NCI-H146 (cell line): ENCODE measurements at places on chromosomes 6 and 20.

DNA sequence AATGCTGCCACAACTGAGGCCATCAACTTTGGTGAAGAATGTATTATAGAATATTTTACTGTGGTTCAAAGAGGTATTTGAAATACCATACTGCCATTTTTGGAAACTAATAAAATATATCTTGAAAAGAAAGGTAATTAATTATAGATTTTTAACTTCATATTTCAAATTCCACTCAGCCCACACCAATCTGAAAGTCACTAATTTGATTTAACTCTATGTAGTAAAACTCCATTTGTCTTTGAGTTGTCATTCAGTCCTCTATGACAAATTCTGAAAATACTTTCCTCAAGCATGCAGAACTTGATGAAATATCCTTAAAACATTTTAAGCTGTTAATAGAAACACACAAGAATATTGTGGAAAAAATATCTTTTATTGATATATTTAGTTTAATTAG lies 1196.7 kb upstream of the CITED2 start:
- DNase-seq: no peak

GRCh38 chr6:40350747-40351217 lies 236.4 kb downstream of the LRFN2 start:
- DNase-seq: no peak

DNA sequence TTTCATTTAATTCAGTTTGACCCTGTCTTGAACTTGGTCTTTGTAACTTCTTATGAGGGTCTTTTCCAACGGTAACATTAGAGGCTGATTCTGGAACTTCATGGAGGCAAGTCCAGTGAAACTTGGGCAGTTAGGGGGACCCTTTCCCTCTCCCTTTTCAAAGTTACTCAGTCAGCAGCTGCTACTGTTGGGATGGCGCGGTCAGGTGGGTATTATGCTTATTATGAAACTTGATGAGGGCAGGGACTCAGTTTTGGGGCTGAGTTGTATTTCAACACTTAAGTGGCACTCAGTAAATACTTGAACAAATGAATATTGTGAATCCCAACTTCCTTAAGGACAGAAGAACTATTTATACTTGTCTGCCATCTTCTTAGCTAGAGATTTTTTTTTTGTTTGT lies 20.8 kb downstream of the TOP1 start:
- DNase-seq: no peak

GRCh38 chr6:28648035-28648877 lies 122.6 kb downstream of the GPX5 start:
- peak; percentile 64 for DNase-seq

GRCh38 chr20:44066645-44067606 lies 120.1 kb downstream of the JPH2 start:
- DNase-seq: no peak

DNA sequence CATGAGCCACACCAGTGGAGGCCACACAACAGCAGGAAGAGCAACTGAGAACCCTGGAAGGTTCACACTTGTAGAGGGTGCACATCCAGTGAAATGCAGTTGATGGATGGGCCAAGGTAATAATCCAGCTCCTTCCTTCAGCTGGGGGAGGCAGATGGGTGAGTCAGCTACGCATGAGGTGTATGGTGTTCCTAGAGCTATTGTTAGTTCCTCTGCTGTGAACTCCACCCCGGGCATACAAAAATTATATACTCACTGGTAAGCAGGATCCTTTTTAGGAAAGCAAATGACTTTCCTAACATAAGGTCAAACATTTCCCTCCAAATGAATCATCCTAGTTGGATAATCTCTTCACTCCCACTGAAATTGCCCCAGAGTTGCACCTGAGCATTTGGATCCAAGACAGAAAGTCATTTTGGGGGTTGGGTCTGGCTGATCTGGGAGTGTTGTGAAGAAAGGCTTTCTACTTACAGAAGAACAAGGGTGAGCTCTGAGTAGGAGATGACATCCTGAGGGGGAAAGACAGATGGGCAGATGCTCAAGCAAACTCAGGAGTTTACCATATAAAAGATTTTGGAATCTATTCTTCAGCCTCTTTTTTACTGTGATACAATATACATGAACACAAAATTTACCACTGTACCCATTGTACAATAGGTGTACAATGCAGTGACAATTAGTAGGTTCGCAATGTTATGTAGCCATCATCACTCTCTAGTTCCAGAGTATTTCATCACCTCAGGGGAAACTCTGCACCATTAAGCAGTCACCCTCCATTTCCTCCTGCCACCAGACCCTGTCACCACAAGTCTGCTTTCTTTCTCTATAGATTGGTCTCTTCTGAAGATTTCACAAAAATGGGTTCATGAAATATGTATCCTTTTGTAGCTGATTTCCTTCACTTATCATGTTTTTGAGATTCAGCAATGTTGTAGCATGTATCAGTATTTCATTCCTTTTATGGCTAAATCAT lies 11.1 kb downstream of the HLA-F start:
- DNase-seq: no peak

DNA sequence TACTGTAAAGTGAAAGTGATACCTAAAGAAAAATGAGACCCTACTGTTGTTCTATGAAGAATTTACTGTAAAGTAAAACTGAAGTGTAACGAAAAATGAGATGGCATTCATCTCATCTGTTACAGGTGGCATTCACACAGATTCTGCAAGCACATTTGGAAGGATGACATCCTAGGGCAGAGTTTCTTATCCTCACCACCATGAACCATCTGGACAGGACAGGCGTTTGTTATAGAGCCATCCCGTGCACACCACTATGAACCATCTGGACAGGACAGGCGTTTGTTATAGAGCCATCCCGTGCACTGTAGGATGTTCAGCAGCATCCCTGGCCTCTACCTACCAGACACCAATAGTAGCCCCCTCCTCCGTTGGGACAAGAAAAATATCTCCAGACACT lies 294.8 kb downstream of the GMDS start:
- no peak for DNase-seq

DNA sequence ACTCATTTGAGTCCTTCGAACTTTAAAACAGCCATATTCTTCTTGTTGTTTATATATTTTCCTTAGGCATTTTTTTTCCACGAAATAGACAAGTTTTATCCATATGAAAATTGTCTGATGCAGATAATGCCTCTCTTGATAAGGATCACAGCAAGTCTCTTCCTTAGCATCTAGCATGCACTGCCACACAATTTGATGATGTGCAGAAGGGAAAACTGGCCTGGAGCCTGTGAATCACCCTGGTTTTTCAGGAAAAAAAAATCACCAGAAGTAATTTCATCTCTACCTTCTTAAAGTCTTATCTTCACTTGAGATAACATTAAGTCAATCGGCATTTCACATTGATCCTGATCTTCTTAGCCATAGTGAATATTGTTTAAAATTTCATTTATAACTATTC lies 199.8 kb downstream of the TENT5A start:
- DNase-seq: no peak

DNA sequence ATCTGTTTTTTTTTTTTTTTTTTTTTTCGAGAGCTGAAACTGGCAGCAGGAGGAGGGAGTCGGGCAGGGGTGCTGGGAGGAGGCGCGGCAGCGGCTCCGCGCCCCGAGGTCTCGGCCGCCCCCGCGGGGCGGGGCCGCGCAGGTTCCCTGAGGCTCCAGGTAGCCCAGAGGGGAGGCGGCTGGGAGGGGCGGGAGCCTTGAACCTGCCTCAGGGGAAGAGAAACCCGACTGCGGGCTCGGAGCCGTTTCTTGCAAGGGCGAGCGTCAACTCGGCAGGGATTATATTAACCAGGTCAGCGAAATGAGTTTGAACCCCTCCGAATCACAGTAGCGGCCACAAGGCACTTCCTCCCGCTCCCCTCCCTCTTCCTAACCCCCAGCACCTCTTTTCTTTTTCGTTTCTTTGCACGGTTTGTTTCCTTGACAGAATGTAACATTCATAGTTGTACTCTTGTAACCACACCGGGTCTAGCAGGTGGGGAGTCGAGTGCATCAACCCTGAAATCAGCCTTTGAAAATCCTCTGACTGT lies 2.0 kb downstream of the MYB start:
- DNase-seq: peak; percentile 88

- peak; percentile 13 for DNase-seq
Measured at GRCh38 chr6:13397359-13398068, 69.2 kb upstream of the TBC1D7 start.

GRCh38 chr6:15391500-15391899 lies 145.6 kb downstream of the JARID2 start:
- no peak for DNase-seq

DNA sequence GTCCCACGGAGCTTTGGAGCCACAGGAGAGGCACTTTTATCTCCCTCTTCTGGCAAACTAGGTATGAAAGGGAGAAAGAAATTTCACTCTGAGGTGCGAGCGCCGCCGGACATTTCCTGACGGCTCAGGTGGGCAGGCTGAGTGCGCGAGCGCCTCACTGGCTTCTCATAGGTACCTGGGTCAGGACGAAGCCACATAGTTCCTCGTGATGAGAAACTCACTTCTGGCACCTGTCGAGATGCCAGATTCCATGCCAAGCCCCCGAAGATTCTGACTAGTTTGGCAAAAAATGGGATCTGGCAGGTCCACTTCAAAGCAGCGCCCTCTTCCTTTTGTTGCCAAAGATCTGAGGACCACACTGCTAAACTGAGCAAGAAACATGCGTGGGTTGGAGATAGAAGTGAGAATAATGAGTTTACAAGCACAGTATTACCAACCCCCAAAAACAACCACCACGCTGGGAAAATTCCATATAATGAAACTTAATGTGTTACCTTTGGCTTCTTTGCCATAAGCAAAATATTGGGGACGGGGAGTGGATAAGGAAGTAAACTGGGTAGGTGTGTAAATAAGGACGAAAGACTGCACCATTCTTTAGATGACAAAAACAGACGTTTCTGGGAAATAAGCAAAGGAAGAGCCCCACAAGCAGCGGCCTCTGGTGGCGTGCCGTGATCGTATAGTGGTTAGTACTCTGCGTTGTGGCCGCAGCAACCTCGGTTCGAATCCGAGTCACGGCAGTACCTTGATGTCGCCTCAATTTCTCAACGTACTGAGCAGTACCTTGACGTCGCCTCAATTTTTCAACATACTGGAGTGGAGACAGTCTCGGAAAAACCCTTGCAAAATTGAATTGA lies 89.8 kb upstream of the PRSS16 start:
- peak; percentile 80 for DNase-seq

DNA sequence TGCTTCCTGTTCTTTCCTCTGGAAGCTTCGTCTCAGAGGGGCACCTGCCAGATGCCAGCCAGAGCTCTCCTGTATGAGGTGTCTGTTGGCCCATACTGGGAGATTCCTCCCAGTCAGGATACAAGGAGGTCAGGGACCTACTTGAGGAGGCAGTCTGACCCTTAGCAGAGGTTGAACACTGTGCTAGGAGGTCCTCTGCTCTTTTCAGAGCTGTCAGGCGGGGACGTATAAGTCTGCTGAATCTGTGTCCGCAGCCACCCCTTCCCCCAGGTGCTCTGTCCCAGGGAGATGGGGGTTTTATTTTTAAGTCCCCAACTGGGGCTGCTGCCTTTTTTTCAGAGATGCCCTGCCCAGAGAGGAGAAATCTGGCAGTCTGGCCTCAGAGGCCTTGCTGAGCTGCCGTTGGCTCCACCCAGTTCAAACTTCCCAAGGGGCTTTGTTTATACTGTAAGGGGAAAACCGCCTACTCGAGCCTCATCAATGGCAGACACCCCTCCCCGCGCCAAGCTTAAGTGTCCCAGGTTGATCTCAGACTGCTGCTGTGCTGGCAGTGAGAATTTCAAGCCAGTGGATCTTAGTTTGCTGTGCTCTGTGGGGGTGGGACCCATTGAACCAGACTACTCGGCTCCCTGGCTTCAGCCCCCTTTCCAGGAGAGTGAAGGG lies 326.7 kb downstream of the BCKDHB start:
- DNase-seq: no peak

- no peak for DNase-seq
Measured at GRCh38 chr20:45518282-45518681, 2.9 kb upstream of the SPINT3 start.

- DNase-seq: no peak
Measured at GRCh38 chr20:57716202-57716601, 6.4 kb upstream of the PMEPA1 start.

DNA sequence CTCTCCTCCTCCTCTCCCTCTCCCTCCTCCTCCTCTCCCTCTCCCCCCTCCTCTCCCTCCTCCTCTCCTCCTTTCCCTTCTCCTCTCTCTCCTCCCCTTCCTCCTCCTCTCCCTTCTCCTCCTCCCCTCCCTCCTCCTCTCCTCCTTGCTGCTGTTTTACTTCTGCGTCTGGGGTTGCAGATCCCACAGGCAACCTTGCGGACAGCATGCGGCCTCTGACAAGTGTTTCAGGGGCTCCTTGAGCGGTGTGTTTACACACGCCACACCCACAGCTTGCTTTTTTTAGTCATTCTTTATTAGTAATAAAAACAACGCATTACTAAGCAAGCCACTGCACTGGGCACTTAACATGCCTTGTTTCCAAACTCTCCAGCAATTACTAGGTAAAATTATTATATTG lies 81.9 kb downstream of the TFAP2C start:
- no peak for DNase-seq

GRCh38 chr20:64112691-64113443 lies 5.5 kb upstream of the NPBWR2 start:
- DNase-seq: no peak

- no peak for DNase-seq
Measured at GRCh38 chr20:4070323-4071177, 55.2 kb upstream of the RNF24 start.

GRCh38 chr6:170470734-170471133 lies 82.4 kb downstream of the PSMB1 start:
- DNase-seq: no peak

DNA sequence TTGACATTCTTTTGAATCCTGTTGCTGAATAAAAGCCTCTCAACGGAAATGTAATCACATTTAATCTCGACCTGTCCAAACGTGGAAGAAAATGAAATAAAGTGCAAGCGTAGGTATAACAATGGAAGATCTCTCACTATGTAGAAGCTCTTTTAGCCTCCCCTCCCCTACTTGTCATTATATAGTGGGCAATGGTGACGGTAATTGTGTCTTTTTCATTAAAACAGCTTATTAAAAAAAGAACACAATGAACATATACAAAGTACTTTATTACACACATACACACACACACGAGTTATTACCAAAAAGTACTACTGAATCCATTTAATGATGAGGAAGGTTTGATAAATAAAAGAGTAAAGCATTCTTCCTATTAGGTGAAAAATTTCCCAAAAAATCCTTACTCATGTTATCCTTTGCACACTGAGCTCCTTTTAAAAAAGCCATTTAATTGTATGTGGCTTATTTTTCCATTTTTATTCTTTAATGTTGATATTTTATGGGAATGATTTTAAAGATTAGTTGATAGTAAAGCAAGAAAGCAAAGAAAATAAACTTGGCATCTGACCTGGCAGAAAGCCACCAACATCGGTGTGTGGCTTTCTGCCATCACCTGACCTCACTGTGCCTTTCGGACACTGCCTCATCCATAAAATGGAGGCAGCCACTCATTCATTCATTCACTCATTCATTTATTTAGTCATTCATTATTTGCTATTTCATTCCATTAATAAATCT lies 493 bp upstream of the SGK1 start:
- peak; percentile 36 for DNase-seq

DNA sequence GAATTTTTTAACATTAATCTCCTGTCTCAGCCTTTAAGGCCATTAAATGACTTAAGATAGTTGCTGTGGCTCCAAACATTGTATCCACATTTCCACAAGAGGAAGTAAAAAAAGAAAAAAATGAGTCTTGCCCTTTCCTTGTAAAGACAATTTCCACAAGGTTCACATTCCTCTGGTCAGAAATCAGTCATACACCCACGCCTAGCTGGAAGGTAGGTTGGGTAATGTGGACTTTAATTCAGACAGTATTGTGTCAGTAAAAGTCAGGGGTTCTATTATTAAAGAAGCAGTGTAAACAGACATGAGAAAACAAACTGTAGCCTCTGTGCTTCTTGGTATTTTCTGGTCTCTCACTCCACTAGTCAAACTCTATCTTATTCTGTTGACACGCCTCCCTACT lies 682.0 kb downstream of the GRIK2 start:
- DNase-seq: no peak

- no peak for DNase-seq
Measured at GRCh38 chr20:32465092-32465900, 107.2 kb downstream of the ASXL1 start.
